ENCODE measurements at places on chromosomes 5 and 9.
A peak's percentile ranks its signal among the peaks of the same experiment; 100 is the strongest.

DNA sequence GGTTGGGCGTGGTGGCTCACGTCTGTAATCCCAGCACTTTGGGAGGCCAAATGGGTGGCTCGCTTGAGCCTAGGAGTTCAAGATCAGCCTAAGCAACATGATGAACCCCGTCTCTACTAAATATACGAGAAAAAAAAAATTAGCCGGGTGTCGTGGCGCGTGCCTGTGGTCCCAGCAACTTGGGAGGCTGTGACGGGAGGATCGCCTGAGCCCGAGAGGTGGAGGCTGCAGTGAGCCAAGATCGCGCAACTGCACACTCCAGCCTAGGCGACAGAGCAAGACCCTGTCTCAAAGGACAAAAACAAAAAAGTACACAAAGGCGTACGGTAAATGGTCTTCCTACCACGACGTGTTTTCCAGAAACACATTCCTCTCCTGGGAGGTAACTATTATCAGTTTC lies 538 bp upstream of the BDP1 start:
- no peak for DNase-seq

GRCh38 chr5:57157131-57157530 lies 16.7 kb upstream of the GPBP1 start:
- no peak for DNase-seq

DNA sequence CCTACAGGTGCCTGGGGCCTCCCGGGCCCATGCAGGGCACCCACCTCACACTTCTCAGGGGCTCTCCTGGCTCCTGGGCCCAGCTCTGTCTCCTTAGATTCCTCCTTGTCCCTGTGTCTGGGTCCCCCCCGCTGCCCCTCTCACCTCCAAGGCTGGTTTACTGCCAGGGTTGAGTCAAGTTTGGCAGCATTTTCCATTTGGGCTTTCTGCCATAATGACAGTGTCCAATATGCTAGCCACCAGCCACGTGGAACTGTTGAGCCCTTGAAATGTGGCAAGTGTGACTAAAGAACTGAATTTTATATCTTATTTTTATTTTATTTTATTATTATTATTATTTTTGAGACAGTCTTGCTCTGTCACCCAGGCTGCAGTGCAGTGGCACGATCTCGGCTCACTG lies 1.9 kb downstream of the TTC16 start:
- no peak for DNase-seq

DNA sequence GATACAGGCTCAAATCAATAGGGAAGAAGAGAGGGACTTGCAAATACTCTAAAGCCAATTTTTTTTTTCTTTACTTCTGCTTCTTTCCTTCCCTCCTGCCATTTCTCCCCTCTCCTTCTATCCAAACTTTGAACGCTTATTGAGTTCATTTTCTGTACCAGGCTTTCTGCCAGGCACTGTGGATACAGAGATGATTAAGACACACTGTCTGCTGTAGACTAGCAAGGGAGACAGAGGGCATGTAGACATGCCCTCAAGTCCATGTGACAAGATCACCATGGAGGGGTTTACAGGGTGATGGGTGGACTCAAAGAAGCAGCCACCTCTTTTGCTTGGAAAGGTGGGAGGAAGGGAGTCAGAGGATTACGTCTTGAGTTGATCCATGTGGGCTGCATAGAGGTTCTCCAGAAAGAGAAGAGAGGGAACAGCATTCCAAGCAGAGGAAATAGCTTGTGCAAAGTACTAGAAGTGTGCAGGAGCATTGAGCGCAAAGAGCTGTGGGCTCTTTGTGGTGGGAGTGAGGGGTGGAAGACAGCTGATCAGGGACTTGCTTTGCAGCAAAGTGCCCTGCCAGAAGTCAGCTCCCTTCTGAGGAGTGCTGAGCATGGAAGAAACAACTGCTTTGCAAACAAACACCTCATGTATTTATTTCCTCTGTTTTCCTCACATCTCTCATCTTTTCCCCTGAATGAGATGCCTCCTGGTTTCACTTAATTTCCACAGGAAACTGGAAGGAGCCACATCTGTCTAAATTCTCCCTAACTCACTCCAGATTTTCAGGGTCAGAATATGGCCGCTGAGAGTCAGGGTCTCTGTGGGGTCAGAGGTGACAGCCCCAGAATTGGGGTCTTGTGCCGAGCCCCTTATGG lies 64.4 kb upstream of the COL15A1 start:
- no peak for DNase-seq

GRCh38 chr5:53481887-53482716 lies 1.7 kb downstream of the FST start:
- peak; percentile 26 for DNase-seq

All from neuronal stem cell (in vitro differentiated cells).